ENCODE measurements at places on chromosomes 6 and 20.

- DNase-seq: peak; percentile 25
Observed at GRCh38 chr20:15674253-15675060, 898.8 kb downstream of the KIF16B start.

DNA sequence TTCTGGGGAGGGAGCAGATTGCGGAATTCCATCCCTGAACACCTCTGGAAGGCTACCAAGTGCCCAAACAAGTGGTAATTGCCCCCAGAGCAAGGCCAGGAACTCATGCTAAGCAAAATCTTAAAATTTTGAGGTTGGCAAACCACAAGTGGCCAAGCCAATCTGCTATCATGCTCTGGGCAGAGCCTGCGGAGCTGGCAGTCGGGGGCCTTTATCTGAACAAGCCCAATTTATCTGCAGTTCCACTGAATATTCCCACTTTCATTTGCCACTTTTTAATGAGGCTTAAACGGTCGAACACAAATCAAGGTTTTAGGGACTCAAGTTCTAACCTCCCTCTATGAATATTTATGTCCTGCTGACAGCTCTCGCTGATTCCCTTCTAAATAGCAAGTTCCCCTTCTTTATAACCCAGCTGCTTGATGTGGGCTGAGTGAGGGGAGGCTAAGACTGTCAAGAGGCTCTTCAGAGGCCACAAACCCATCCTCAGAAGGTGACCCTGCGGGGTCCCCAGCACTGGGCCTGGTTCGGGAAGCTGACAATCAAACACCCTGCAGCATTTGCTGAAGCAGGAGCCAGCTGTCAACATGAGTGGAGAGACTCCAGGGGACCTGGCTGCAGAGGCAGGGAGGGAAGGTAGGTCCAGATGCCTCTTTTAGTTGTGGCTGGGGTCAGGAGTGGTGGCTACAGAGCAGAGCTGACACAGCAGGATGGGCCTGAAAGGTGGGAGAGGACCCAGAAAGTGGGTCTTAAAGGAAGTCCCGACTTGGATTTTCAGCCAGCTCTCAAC is 11.9 kb downstream of the CCDC167 start:
- no peak for DNase-seq

GRCh38 chr20:25297141-25297905 is 49.4 kb downstream of the PYGB start:
- no peak for DNase-seq

- no peak for DNase-seq
Observed at GRCh38 chr20:37899105-37900045, 3.6 kb upstream of the VSTM2L start.

DNA sequence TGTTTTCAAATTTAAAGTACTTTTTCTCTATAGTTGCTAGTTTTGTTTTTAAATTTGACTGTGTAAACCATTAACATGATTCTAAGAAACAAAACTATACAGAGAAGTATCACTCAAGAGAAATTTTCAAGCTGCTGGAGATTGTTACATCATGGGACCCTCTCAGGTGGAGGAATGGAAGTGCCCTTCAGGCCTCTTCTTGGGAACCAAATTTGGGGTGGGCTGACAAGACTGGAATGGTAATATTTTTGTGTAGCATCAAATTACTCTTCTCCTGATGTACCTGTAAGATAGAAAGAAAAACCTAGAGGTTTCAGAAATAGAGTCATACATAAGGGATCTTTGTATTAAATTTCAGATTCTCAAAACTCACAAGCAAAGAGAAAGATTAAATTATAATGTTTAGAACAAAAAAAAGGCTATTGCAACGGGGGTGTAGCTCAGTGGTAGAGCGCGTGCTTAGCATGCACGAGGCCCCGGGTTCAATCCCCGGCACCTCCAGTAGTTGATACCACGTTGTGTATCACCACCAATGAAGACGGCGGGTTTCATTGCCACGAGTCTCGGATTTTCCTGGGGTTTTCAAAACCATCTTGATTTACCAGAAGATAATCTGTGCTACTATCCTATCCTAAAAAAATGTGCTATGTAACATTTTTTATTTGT is 193.7 kb downstream of the GPX5 start:
- DNase-seq: peak; percentile 69

GRCh38 chr6:38378801-38379200 is 260.9 kb downstream of the BTBD9 start:
- DNase-seq: peak; percentile 80

DNA sequence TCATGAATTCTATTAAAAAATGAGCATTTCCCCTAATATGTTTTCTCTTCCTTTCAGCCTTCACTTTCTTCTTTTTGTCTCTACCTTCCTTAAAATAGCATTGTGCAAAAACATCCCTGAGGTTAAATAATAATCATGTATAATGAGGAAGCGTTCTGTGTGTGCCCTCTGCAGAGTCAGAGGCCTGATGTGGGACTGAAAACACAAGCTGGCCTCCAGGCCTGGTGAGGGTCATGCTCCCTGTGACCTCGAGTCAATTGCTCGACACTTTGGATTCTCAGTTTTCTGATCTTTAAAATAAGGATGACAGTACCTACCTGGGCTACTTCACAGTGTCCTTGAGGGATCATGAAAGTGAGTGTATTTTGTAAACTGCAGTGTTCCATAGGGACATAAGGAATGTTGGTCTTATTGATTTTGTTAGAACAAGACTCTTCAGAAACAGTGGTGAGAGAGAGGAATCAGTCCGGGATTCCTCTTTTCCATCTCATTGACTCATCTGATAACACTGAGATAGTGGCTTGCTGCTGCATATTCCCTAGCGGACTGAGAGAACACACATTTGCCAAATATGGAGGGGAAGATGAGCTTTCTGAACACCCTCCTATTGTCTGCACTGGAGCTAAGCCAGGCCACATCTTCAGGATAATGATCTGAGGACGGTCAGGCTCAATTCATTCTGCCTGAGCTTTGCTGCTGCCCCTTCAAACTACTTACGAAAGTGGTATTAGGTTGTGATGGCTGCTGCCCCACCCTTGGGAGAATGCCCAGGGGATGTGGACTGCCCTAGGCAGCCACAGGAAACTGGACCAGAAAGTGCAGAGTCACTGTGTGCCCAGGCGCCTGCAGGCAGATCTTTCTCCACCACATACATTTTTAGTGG is 39.6 kb upstream of the PDE7B start:
- peak; percentile 87 for DNase-seq

DNA sequence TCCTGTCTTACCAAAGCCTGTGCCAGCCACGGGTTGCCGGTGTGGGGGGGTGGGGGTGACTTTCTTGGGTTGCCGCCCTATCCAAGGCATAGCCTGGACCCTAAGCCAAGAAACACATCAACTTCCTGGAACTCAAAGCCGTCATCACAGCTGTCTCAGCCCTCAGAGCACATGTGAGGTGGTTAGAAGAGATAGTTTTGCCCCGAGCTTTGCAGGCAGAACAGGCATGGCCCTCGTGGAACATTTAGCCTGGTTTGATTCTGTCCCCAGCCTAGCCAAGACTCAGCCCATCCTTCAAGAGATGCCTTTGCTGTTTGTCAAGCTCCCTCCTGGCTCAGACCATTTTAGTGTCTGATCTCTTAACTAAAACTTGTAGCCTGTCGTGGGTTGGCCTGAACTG is 64.9 kb downstream of the RREB1 start:
- DNase-seq: peak; percentile 65

GRCh38 chr20:54469952-54470351 is 5.4 kb upstream of the DOK5 start:
- no peak for DNase-seq

- DNase-seq: no peak
Observed at GRCh38 chr6:116018976-116019375, 41.7 kb downstream of the FRK start.

GRCh38 chr6:75472885-75473284 is 20.7 kb downstream of the FILIP1 start:
- DNase-seq: no peak

- peak; percentile 79 for DNase-seq
Observed at GRCh38 chr6:53302678-53303360, 45.9 kb downstream of the ELOVL5 start.

DNA sequence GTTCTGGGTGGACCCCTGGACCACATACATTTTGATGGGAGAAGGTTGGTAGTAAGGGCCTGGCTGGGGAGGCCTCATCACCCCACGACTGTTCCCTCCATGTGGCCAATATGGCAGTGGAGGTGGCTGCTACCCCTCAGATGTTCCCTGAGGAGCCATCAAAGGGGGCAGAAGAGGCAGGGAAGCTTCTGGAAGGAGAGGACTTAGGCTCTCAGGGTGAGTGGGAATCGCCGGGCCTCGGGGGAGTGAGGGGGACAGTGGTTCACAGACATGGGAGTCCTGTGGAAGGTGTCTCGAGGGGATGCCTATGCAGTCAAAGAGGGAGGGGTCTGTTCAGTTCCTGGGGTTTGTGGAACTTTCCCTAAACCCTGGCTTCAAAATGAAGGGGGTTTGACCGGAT is 32.9 kb upstream of the FRMD1 start:
- DNase-seq: no peak

DNA sequence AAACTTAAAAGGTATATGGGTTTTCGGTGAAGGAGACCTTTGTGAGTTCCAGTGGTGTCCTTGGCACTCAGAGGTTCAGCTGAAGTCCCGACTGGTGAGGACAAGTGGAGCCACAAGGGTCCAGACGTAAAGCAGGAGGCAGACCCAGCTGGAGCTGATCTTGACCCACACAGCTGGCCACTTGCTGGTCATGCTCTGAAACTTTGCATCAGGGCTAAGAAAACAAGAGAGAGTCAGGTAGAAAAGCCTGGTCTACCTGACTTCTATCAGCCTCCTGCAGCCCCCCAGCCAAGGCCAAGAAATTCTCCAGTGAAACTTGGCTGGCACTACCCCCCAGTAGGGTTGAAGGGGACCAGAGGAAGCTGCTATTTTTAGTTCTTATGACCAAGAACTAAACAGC is 21.6 kb downstream of the SERINC3 start:
- DNase-seq: no peak

DNA sequence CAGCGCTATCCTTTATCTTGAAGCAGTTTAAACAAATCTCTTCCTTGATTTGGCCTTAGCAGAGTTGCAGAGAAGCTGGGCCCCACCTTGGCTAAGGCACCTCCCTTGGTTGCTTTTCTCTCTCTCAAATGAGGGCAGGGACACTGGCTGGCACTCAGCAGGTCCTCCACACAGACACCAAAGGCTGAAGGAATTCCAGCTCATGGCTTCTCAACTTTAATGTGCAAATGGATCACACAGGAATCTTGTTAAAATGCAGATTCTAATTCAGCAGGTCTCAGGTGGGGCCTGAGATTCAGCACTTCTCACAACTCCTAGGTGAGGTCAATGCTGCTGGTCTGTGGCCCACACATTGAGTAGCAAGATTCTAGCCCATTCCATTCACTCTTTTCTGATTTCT is 25.7 kb downstream of the RIMS4 start:
- DNase-seq: no peak

DNA sequence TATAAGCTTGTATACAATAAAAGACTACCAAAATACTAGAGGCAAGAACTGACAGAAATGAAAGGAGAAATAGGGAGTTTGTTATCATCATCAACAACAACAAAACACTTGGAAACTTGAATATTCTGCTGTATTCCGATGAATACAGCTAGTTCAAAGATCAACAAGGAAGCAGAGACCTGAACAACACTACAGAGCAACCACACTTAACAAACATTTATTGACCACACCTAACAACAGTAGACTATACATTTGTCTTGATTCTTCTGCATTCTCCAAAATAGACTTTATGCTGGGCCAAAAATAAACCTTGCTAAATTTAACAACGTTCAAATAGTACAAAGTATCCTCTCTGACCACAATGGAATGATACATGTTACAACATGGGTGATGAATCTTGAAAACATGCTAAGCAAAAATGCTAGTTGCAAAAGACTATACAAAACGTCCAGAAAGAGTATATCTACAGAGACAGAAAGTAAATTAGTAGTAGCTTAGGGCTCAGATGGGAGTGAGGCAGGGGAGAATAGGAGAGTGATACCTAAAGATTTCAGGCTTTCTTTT is 39.1 kb upstream of the PAK5 start:
- no peak for DNase-seq

DNA sequence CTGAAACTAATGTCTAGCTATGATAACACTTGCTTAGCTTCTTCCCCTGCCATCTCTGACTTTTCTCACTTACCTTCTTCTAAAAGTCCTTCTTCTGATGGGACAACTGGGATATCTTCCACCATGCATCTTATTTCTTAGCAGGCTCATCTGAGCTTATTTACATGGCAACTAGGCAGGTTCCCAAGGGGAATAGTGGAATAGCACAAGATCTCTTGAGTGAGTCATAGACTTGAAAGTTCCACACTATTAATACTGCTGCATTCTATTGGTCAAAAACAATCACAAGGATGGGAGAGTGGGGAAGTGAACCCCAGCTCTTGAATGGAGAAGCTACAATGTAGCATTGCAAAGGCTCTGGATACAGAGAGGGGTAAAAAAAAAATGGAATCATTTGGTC is 142.1 kb downstream of the HAO1 start:
- no peak for DNase-seq

GRCh38 chr6:154058963-154059680 is 20.1 kb downstream of the OPRM1 start:
- DNase-seq: no peak

GRCh38 chr6:37693546-37694250 is 4.0 kb downstream of the MDGA1 start:
- DNase-seq: no peak

GRCh38 chr6:30615958-30616810 is 859 bp downstream of the PPP1R10 start:
- peak; percentile 45 for DNase-seq

GRCh38 chr20:41145821-41146620 is 8.7 kb downstream of the PLCG1 start:
- no peak for DNase-seq

DNA sequence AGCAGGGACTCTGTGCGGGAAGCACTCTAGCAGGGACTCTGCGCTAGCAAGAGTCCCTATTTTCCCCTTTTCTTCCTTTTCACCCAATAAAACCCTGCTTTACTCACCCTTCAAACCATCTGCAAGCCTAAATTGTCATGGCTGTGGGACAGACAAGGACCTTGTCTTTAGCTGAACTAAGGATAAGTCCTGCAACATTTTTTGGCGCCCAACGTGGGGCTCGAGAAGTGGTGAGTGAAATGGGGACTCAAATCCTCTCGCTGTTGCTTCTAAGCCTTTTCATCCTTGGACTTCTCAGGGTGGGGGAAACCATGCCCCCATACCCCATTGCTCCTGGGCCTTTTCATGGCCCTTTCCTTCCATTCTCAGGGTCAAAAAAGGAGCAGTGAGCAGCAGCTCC is 46.4 kb downstream of the IMPG1 start:
- DNase-seq: no peak

DNA sequence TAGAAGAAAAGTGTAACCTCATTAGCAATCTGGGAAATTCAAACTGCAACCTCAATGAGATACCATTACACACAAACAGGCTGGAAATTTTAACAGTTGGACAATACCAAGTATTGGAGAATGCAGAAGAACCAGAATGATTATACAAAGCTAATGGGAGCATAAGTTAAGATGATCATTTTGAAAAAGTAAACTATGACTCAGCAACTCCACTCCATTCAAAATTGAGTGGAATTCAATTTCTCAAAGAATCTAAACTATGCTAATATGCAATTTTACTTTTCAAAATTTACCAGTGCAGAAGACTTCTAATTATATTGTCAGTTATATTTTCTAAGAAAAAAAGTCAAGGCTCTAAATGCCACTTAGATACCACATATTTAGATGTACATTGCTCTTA is 17.2 kb downstream of the GPLD1 start:
- no peak for DNase-seq

- DNase-seq: no peak
Observed at GRCh38 chr20:47487175-47487917, 14.3 kb upstream of the NCOA3 start.
